ENCODE measurements at places on chromosomes 2 and 18. TPM values are rescaled to one million over a fixed set of nuclear protein-coding genes. Genes with fewer than 3 reads are reported as not detected.

- no peak for DNase-seq
- H3K27ac ChIP-seq, result no peak overlapping the region
- no peak overlapping the region for H3K4me3 ChIP-seq
- H3K36me3 ChIP-seq, result peaks cover 67% of the 10 kb centered on the region
- H3K4me1 ChIP-seq, result peaks cover 8% of the 10 kb centered on the region
- H3K27me3 ChIP-seq, result no peaks in the 10 kb centered on the region
Observed at GRCh38 chr2:97761192-97761591, 47.8 kb downstream of the ZAP70 start.

DNA sequence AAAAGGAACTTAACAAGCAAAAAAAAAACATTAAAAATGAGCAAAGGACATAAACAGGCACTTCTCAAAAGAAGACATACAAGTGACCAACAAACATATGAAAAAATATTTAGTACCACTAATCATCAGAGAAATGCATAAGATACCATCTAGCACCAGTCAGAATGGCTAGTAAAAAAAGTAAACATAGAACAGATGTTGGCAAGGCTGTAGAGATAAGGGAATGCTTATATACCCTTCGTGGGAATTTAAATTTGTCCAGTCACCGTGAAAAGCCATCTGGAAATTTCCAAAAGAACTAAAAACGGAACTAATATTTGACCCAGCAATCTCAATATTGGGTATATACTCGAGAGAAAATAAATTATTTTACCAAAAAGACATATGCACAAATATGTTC lies 1751.3 kb upstream of the LRRTM1 start:
- H3K27me3 ChIP-seq, result no peaks in the 10 kb centered on the region
- no peaks in the 10 kb centered on the region for H3K36me3 ChIP-seq
- DNase-seq, result no peak
- no peaks in the 10 kb centered on the region for H3K4me1 ChIP-seq

DYNAP gene
- total RNA-seq, result not detected

DNA sequence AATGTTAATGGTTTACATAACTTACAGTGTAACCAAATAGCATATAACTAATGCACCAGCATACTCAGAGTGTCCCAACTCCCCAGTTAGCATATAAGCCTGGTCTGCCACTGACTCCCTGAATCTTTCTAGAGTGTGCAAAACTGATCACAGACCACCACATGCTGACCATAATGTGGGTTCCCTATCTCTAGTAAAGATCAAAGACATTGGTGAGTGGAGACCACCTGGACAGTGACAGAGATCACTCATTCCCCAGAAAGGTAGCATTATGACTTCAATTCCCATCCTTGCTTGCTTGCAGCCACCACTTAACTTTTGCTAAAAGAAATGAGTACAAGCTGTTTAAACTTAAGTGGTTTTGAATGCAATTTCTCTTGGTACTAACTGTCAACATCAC lies 39.0 kb downstream of the KANSL1L start:
- no peak overlapping the region for H3K27ac ChIP-seq
- no peak for DNase-seq
- H3K36me3 ChIP-seq, result peaks cover 12% of the 10 kb centered on the region
- H3K27me3 ChIP-seq, result no peaks in the 10 kb centered on the region

ANKRD30BL gene
- not detected for total RNA-seq

- no peaks in the 10 kb centered on the region for H3K4me1 ChIP-seq
- H3K27me3 ChIP-seq, result no peaks in the 10 kb centered on the region
- no peak overlapping the region for H3K4me3 ChIP-seq
- peaks cover 18% of the 10 kb centered on the region for H3K36me3 ChIP-seq
- H3K27ac ChIP-seq, result no peak overlapping the region
- DNase-seq, result no peak
Observed at GRCh38 chr2:217792626-217793527, 209.9 kb downstream of the TNS1 start.

ALKAL2 gene
- not detected for total RNA-seq

FARP2 gene
- 21.5 TPM for total RNA-seq

DNA sequence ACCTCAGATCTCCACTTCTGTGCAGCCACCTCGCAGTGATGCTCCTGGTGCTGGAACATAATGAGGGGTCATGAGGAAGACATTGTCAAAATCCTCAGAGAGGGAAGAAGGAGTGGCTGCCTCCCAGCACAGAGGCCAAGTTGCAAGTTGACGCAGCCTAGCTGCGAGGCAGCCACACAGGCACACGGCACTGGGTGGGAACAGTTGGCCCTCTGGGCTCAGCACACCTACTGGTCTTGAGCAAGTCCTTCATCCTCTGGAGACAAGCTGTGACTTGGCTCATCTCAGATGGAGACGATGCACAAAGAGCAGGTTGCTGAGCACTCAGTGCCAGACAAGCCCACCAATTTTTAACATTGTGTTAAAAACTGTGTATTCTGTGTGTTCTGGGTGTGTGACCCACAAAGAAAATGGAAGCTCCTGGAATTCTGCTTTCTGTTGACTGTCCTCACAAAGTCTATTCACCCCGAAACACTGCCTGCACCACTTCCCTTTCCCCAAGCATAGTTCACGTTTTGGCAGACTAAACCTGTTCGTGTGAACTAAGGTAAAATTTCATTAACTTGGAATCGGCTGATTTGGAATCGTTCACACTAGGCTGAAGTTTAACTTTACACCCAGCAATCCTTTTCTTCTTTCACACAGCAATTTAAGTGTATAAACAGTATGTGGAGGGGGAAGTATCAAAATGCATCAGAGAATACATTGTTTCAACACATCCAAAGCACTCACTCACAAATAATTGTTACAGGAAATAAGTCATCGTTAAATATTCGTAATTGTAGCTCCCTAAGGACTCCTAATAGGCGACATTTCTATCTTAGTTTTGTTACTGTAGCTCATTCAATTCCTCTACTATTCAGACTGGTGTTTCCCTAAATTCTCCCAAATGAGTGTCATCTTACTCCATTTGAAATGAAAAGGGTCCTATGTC lies 266.6 kb upstream of the ID2 start:
- no peak for DNase-seq
- H3K27ac ChIP-seq, result no peak overlapping the region
- no peaks in the 10 kb centered on the region for H3K36me3 ChIP-seq
- H3K4me3 ChIP-seq, result no peak overlapping the region
- H3K27me3 ChIP-seq, result no peaks in the 10 kb centered on the region

- H3K4me1 ChIP-seq, result no peaks in the 10 kb centered on the region
- H3K4me3 ChIP-seq, result peak overlapping the region; percentile 79
- peak overlapping the region; percentile 79 for H3K27ac ChIP-seq
- DNase-seq, result no peak
- no peaks in the 10 kb centered on the region for H3K27me3 ChIP-seq
- H3K36me3 ChIP-seq, result no peaks in the 10 kb centered on the region
Observed at GRCh38 chr2:170973225-170973491, 44.1 kb downstream of the GORASP2 start.

DNA sequence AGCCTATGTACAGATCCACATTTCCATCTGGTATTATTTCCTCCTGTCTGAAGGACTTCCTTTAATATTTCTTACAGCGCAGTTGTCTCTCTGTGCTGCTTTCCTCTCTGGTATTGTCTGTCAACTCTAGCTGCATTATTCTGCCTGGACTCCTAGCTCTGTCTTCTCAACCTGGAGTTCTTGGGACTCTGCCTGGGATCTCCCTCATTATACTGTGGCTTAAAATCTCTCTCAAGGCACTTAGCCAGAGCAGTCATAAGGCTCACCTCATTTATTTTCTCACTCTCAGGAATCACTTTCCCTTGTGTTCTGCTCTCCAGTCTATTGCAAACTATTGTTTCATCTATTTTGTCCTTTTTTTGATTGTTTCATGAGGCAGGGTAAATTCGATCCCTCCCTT lies 850.4 kb downstream of the ERBB4 start:
- no peak overlapping the region for H3K27ac ChIP-seq
- H3K27me3 ChIP-seq, result no peaks in the 10 kb centered on the region
- H3K4me1 ChIP-seq, result no peaks in the 10 kb centered on the region
- no peak for DNase-seq
- H3K36me3 ChIP-seq, result no peaks in the 10 kb centered on the region

HOXD13 gene
- not detected for total RNA-seq

DNA sequence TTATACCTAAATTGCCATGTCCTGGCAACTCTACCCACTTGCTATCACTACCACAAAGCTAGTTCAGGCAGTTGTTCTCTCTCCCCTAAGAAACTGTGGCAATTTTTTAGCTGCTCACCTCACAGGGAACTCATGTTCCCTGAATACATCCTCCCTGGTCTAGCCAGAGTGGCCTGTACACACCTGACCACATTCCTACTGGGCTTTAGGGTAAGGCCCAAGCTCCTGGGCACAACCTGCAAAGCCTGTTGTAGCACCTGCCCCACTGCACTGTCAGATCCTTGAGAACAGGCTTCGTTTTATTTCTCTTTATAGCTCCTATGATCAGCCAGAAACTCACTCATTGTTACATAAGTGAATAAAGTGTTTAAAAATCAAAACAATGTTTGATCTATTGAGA lies 21.5 kb downstream of the CNGA3 start:
- no peaks in the 10 kb centered on the region for H3K4me1 ChIP-seq
- DNase-seq, result no peak
- no peak overlapping the region for H3K27ac ChIP-seq

ALPP gene
- not detected for total RNA-seq
